GM03348 (cell line): ENCODE measurements at places on chromosomes 4 and X.

GRCh38 chrX:44062840-44063239 lies 89.7 kb upstream of the NDP start:
- DNase-seq = no peak

DNA sequence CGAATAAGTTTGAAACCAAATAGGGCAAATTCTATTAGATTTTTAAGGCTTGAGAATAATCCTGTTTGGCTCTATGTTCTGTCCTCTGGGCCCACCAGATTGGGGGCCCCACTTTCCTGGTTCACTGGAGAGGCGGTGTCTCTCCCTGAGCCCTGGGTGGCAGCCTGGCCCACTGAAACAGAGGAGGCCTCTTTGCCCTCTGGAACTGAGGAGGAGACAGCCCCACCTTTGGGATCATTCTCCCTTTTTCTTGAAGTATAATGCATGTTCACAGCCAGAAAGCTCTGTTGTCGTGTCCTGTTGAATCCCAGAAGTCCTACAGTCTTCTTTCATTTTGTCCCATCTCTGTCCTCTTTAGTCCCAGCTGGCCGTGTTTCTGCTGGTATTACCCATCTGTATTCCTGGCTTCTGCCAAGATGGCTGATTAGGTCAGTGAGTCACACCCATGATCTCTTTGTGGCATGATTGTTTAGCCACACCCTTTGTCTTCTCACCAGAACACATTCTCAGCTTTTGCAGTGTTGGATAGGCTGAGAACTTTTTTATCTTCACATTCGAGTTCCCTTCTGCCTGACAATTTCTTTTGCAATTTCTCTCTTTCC lies 8.1 kb upstream of the TBC1D25 start:
- peak; percentile 57 for DNase-seq

- DNase-seq = no peak
Measured at GRCh38 chr4:150591406-150591805, 9.5 kb downstream of the MAB21L2 start.

GRCh38 chrX:319579-320125 lies 1.1 kb upstream of the GTPBP6 start:
- no peak for DNase-seq

GRCh38 chr4:186881521-186882220 lies 158.0 kb upstream of the FAT1 start:
- DNase-seq = peak; percentile 40

DNA sequence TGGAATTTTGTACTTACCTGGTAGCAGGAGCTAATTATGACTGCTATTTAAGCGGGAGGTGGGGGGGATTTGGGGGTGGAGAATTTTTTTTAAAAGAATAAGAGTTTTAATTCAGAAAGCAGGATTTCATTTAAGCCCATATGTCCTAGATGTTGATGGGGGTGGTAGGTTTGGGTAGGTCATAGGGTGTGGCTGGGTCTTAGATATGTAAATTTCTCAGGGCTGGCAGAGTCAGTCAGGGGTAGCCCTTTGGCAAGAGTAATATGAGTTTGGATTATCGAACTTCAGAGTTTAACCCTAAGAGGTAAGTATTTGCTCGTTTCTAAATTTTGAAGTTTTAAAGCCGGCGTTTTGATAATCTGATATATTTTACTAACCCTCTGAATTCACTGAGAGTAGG lies 35.2 kb upstream of the COX18 start:
- DNase-seq = no peak

DNA sequence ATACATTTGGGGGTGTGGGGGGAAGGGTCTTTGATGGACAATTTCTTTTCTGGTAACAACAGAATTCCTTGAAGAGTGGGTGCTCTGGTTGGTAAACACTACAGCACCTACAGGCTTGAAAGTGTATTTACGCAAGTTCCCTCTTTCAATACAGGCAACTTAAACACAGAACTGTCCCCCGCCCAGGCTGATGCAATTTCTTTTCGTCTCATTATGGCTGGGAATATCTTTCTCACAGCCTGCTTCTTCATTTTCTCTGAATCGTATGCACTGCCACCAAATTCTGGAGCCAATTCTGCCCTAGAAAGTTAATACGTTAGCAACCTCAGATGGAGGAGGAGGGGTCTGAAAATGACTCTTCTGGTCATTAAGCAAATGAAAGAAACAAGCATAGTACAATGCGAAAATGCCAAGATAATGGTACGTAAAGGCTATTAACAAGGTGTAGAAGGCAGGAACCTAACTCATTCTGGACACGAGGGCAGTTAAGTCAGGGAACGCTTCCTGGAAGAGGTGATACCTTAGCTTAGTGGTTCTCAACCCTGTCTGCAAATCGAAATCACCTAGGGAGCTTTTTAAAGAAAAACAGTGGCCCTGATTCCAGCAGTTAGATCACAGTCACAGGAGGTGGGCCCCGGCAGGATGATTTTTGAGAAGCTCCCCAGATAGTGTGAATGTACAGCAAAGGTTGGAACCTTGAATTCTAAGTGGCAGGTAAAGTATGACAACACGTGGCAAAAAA lies 1.0 kb downstream of the AGA start:
- DNase-seq = peak; percentile 9

DNA sequence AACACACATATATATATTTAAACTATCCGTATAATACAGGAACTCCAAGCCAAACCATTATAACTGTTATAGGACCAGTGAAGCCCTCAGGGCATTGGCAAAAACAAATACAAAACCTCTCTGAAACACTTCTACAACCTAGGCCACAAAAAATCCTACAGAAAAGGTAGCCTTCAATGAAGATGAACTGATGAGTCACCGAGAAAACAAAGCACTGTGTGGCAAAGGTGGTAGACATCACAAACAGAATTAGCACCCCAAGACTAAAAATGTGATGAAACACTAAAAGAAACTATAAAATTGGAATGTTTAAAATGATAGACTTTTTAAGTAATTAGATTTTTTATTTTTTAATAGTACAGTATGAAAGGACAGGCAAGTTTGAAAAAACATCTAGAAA lies 5.5 kb upstream of the HSPA4L start:
- no peak for DNase-seq

GRCh38 chr4:90718931-90719330 lies 591.7 kb downstream of the CCSER1 start:
- DNase-seq = no peak

DNA sequence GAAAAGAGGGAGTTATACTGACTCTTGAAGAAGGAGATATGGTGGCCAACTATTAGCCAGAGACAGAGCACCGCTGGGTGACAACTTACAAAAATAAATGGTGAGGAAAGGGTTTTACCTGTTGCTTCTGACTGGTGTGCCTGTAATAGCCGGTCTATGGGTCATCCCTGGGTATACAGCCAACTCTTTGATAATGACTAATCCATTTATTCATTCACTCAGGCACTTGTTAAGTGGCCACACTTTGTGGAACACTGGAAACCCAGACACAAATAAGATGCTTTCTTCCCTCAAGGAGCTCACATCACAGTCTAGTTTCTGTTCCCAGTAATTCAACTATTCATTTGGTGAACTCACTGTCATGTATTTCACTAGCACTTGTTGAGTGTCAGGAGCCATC lies 13.2 kb upstream of the CAPN6 start:
- DNase-seq = no peak

DNA sequence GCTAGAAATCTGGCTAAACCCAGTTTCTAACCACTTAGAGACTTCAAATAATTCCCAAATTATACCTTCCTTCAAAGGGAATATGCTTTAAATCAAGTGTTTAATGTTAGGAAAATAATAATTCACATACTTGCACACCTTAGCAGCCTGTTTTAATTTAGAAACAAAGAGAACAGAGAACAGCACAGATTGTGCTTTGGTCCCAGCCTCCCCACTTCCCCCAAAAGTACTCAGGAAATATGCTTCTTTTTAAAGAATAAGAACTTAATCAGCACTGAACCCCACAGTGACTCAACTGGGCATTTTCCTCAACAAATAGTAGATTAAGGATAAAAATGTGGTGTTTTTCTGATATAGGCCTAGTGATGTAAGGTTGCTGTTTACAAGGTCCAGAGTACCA lies 295.8 kb downstream of the GBA3 start:
- DNase-seq = no peak

DNA sequence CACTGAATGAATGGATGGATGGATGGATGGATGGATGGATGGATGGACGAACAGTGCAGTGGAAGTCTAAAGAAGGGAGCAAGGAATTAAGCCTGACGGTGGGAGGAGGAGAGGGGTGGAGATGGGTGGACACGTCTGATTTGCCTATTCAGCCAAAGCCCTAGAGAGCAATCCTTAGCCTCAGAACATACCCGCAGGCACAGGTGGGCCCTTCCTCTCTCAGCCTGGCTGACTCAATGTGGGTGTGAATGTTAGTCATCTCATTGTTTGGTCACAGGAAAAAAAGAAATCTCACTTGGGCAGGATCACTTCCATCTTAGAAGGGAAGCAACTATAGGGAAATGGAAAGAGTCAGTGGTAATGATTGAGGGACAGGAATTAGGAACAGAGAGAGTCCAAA lies 165.9 kb downstream of the PJA1 start:
- DNase-seq = no peak

- DNase-seq = no peak
Measured at GRCh38 chr4:119667802-119668201, 39.2 kb upstream of the PDE5A start.

DNA sequence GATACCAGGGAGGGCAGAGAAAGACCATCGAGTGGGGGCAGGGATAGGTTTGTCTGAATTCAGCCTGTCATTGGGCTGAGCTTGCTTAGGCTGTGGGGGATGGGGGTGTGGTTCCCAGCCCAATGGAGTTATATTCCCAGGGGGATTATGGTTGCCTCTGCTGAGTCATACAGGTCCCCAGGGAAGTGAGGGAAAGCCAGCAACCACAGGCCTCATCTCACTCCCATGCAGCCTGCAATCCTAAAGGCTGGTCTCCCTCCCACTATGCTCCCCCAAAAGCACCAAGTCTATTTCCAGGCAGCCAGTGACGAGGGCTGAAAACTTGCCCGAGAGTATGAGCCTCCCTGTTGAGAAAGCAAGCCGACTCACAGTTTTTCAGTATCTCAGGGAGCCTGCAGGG lies 39.3 kb downstream of the AFM start:
- peak; percentile 40 for DNase-seq

- DNase-seq = no peak
Measured at GRCh38 chr4:11702886-11703557, 274.3 kb upstream of the HS3ST1 start.

GRCh38 chr4:126267689-126268088 lies 952.9 kb downstream of the FAT4 start:
- DNase-seq = peak; percentile 30

- peak; percentile 82 for DNase-seq
Measured at GRCh38 chr4:84681486-84682274, 98.8 kb downstream of the CDS1 start.

GRCh38 chr4:150261571-150261970 lies 183.3 kb downstream of the DCLK2 start:
- no peak for DNase-seq

- DNase-seq = no peak
Measured at GRCh38 chr4:6992728-6993677, 50.2 kb upstream of the TADA2B start.

DNA sequence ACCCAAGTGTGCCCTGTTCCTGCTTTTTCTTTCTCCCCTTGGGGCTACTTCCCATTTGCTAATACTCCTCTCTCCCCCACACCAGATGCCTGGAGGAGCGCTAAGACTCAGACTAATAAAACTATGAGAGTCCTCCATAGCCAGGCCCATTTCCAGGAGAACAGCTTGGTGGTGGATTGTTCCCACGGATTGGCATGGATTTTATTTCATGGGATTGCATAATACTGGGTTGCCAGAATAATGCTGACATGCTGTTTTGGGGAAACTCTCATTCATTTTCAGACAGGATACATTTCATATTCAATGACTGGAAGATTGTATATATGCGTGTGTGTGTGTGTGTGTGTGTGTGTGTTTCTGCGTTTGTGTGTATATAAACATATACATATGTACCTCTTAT lies 447.5 kb upstream of the PITX2 start:
- peak; percentile 24 for DNase-seq

GRCh38 chrX:124346117-124346876 lies at the start of gene SH2D1A:
SH2D1A (plus strand) TSS chrX:124346563; CDS start chrX:124346643, 80 bp downstream.
- DNase-seq = no peak

- DNase-seq = no peak
Measured at GRCh38 chr4:175787948-175788347, 24.1 kb downstream of the GPM6A start.

DNA sequence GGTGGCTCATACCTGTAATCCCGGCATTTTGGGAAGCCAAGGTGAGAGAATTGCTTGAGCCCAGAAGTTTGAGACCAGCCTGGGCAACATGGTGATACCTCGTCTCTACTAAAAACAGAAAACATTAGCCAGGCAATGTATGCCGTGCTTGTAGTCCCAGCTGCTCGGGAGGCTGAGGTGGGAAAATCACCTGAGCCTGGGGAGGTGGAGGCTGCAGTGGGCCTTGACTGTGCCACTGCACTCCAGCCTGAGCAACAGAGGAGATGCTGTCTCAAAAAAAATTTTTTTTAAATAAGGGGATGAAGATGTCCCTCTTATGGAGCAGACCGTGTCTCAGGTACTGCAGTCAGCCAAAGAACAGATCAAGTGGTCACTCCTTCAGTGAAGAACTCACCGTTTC lies 13.5 kb downstream of the CTAG1B start:
- DNase-seq = no peak

DNA sequence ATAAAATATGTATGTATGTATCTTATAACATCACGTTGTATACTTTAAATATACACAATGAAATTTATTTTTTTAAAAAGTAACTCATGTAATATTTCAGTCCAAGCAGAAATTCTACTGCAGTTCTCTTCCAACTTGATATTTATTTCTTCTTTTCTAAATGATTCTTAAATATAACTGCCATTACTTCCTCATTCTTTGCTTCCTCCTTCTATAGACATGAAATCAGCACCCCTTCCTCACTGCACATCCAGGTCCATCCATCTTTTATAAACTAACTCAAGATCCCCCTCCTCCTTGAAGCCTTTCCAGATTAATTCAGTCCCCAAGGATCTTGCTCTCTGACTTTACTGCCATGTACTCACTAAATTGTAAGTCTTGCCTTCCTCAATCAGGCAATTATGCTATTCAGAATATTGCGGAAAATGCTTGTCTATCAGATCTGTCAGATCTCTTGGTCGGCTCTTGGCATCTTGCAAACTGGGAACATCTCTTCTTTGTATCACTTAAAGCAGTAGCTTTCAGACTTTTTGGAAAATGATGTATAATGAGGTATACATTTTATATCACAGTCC lies 3.7 kb downstream of the GPRIN3 start:
- no peak for DNase-seq

- no peak for DNase-seq
Measured at GRCh38 chr4:75566911-75567310, 11.0 kb downstream of the ODAPH start.

DNA sequence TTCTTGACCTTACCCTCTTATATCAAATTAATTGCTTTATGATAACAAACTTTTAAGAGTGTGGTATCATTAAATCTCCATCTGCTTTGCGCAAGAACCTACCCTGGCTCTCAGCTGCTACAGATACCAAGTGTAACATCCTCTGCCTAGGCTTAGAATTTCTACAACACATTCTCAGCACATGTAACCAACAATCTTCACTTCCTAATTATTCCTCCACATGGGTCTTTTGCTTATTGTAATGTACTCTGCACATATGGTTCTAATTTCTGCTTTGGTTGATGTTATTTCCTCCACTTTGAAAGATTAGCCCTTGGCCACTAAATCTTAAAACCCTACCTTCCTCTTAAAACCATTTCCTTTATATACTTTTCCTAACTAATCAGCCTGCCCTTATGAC lies 242.4 kb downstream of the ARHGAP24 start:
- DNase-seq = peak; percentile 42
